ENCODE measurements at places on chromosomes 3 and 15.

- peak; percentile 39 for DNase-seq
Observed at GRCh38 chr3:17032407-17033034, 147.8 kb downstream of the PLCL2 start.

DNA sequence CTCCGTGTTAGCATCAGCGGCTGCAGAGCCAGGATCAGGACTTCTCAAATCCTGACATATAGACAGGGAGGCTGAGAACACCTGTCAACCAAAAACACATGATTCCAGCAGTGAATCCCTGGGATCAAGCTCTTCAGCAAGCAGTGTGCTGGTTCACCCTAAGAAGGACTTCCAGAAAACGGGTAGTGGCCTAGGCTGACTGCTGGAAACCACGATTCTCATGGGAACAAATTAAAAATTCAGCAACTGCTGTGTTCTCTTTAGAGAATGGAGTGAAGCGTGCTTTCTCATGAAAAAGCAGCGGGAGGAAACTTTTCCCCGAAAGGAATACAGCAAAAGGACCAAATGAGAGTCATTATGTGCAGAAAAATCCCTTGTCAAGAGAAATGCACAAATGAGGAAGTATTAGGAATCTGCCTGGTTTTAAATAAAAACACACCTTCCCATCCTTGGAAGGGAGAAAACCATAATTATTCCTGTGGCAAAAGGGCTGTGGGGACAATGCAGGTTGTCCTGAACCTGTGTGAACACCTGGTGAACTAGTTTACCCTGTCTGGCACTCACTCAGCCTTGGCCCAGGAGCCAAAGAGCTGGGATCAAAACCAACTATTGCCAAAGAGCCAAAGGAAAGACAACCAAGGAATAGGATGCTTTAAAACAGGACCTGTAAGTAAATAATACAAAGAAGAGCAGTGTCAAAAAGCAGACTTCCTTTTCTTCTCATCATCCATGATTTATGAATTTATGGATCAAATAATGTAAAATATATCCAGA, 13.4 kb downstream of the IL12A start:
- no peak for DNase-seq

DNA sequence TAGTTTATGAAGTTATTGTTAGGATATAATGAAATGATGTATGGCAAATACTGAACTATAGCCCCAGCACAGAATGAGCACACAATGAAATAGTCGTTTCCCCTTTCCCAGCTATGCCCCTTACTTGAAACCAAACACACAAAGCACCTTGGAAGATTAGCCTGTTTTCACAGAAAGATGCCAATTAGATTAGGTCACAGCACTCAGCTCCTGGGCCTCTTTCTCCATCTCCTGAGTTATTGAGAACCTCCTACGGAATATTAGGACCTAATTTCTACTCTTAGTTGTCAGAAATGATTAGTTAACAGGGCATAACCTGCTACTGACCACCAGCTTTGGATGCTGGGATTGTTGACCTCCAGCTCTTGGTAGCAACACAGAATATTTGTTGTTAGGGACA, 269.4 kb upstream of the ROPN1 start:
- DNase-seq, result peak; percentile 21

DNA sequence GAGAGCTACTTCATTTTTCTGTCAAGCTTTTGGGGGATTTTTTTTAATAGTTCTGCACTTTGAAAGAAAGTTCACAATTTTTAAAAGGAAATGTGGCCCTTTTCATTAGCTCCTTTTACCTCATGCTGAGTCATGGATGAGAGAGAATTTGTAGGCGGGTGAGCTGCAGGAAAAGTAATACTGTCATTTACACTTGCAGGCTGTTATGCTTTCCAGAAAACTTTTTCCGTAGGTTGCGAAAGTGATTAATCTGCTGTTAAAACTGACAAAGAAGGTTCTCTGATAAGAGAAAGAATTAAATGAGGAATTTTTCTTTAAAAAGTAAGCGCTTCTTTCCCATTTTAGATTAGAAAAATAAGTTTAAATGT, 430.2 kb downstream of the LPP start:
- peak; percentile 52 for DNase-seq

- peak; percentile 92 for DNase-seq
Observed at GRCh38 chr15:78299101-78299930, at the start of gene SKIC8. TSS of gene SKIC8 (minus strand) at chr15:78299609. CDS start at chr15:78295686, 3,923 bp downstream.

GRCh38 chr3:143277531-143277930, 158.0 kb downstream of the CHST2 start:
- DNase-seq, result no peak

DNA sequence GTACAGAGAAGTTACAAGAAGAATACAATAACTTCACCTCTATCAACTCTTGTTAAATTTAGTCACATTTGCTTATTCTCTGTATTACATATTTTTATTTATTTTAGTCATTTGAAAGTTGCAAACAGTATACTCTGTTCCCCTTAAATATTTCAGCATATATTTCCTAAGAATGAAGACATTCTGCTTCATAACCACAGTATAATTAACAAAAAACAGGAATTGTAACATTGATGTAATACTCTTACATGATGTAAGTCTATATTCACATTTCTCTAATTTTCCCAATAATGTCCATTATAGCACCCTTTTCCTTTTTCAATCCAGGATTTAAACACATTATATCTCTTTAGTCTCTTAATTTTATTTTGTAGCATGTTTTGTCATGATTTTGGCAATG, 112.0 kb downstream of the AKAP13 start:
- DNase-seq, result no peak

DNA sequence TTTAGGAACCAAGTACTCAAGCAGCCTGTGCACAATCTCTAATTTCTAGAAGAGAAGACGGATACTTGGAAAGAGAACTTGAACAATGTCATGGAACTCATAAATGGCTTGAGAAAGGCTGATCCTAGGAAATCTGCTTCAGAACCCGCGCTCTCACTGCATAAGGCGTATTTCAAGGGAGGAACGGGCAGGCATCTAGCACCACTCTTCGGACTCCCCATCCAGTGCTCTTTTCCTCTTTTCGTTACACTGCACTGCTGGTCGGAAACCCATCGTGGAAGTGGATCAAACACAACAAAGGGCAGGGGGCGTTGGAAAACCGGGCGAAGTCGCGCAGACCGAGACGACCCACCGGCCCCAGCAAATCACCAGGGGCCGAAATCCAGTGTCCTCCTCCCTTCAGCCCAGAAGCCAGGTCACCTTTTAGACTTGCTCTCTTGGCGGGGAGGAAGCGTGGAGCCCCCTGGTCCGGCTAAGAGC, 539 bp upstream of the TLNRD1 start:
- DNase-seq, result no peak

DNA sequence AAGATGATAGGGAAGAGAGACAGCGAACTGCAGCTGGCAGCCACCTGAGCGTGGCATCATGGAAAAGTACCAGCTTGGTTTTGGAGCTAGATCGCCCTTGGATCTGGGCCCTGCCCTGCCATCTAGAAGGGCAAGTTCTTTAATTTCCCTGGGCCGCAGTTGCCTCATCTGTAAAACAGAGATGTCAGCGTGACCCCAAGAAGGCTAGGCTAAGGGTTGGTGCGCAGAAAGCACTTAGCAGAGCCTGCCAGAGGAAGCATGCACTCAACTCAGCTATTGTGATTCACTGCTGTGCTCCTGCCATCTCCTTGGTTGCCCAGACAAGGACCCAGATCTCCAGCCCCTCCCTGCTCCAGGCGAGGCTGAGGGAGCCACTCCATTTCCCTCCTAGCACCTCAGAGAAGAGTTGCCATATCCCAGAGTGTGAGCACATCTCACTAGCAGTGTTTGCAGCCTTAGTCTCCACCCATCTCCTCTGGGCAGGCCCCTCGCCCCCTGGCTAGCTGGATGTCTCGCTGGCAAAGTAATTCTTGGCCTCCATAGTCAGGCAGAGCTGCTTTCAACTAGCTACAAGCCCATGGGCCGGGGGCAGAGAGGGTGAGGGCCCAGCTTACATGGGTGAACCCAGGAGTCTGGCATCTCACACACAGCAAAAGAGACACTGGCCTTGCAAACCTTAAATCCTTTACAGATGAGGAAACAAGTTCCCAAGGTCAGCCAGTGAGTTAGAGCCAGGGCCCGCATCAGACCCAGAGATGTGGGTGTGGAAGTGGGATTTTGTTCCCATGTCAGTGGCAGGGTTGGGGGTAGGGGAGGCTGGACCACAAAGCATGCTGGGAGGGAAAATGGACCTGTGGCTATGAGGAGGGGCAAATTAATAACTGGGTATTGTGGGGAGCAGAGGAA, 280.7 kb upstream of the TLE3 start:
- no peak for DNase-seq

- DNase-seq, result no peak
Observed at GRCh38 chr3:179882292-179882691, 154.4 kb downstream of the PEX5L start.

GRCh38 chr3:12120374-12121140, 38.2 kb downstream of the TIMP4 start:
- no peak for DNase-seq

DNA sequence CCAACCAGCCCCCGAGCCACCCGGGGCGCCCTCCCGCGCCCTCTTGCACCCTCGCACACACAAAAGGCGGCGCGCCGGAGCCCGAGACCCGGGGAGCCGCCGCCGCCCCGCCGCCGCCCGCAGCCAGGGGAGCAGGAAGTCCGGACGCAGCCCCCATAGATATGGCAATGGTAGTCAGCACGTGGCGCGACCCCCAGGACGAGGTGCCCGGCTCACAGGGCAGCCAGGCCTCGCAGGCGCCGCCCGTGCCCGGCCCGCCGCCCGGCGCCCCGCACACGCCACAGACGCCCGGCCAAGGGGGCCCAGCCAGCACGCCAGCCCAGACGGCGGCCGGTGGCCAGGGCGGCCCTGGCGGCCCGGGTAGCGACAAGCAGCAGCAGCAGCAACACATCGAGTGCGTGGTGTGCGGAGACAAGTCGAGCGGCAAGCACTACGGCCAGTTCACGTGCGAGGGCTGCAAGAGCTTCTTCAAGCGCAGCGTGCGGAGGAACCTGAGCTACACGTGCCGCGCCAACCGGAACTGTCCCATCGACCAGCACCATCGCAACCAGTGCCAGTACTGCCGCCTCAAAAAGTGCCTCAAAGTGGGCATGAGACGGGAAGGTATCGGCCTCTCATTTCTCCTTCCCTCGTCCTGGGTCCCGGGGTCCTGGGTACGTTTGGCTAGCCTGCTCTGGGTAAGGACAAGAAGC, 1.6 kb downstream of the NR2F2 start:
- DNase-seq, result peak; percentile 44

GRCh38 chr3:72957297-72957696, 39.3 kb upstream of the PPP4R2 start:
- DNase-seq, result no peak

DNA sequence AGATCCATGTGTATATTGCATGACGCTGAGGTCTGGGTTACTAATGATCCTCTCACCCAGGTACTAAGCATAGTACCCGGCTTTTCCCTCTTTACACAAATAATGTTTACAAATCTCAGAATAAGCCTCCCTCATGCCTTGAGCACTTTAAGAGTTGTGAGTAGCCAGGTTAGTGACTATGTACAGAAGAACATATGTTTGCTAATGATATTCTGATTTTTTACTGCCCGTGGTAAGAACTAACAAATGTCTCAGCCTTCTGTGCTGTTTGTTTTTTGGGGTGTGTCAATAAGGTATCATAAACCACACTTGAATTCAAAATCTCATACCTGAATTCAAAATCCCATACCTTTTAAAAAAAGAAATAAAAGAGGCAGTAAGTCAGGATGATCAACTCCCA, 59.5 kb downstream of the ABCC5 start:
- no peak for DNase-seq

- no peak for DNase-seq
Observed at GRCh38 chr15:52710708-52711389, 31.7 kb upstream of the ATOSA start.

DNA sequence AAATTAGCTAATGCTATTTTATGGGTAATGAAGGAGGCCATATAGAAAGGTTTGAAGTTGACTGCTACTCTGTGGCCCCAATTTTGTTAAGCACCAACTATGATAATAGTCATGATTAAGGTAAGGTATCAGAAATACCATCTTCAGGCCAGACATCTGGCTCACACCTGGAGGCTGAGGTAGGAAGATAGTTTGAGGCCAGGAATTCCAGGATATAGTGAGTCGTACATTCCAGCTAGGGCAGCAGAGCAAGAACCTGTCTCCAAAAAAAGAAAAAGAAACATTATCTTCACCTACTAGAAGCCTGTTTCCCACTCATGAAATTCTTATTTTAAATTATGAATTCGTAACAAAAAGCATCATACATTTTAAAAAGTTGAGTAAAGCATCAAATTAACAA, 64.4 kb downstream of the LRRC28 start:
- no peak for DNase-seq

DNA sequence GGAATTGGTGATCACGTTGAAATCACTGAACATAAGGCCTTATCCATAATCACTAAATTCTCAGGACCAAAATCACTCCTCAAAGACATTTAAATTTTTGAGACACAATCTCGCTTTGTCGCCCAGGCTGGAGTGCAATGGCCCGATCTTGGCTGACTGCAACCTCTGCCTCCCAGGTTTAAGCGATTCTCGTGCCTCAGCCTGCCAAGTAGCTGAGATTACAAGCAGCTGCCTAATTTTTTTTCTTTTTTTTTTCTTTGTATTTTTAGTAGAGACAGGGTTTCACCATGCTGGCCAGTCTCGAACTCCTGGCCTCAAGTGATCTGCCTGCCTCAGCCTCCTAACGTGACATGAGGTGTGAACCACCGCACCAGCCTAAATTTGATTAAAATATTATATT, 61.7 kb downstream of the PLOD2 start:
- no peak for DNase-seq
